Activated CD8-positive, alpha-beta memory T cell treated with anti-CD3 and anti-CD28 coated beads for 1 hour (primary cell): ENCODE measurements at places on chromosomes 2 and 18.

GRCh38 chr2:37576831-37577230 lies 94.6 kb downstream of the CDC42EP3 start:
- no peak for DNase-seq

DNA sequence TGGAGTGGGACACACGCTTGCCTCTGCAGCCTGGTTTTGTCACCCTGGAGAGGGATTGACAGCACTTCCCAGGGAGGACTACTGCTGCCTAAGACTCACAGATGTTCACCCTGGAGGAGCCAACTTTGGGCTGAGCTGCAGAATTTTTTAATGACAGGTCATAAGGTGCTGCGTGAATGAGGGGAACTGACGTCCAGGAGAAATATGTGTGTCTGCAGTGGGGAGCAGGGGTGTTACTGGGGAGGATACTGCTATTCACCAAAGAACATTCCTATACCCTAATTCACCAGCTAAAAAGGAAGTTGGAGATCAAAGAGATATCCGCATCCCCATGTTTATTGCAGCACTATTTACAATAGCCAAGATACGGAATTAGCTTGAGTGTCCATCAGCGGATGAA lies 144.4 kb downstream of the MGAT5 start:
- no peak for DNase-seq

DNA sequence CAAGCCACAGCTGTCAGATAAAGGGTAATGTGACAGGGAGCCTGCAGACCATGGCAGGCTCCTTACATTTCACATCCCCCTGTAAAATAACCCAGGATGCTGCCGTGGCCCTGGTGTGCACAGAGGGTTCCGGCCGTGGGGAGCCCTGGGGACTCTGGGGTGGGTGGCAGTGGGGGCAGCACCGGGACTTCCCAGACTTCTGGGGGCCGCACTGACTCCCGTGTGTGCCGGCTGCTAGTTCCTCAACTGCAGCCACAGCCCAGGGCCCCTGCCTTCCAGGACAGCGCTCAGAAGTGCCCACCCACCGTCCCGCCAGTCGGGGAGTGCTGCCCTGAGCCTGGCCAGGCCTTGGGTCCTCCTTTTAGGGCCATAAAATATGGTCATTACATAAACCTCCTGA lies 56.5 kb downstream of the CIB4 start:
- no peak for DNase-seq

GRCh38 chr2:86790676-86791572 lies at the start of gene CD8A:
CD8A (minus strand) TSS chr2:86790913; CDS start chr2:86790825, 88 bp downstream.
- DNase-seq: no peak

DNA sequence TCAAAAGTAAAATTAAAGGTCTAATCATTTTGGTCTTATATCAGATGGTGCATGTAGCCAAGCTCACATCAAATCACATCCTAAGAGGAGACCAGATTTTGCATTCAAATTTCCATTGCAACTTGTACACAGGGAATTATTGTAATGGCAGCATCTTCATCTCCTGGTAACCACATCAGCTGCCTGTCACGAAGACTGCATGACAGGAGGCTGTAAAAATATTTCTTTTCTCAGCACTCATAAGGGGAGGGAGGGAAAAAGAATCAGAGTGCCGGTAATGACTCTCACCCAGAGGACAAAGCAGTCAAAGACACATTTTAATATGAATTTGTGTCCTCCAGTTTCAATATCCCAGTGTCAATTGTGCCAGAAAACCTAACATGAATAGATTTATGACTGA lies 216.7 kb downstream of the TMEM163 start:
- no peak for DNase-seq

- DNase-seq: no peak
Observed at GRCh38 chr2:136058262-136058661, 59.7 kb downstream of the CXCR4 start.

DNA sequence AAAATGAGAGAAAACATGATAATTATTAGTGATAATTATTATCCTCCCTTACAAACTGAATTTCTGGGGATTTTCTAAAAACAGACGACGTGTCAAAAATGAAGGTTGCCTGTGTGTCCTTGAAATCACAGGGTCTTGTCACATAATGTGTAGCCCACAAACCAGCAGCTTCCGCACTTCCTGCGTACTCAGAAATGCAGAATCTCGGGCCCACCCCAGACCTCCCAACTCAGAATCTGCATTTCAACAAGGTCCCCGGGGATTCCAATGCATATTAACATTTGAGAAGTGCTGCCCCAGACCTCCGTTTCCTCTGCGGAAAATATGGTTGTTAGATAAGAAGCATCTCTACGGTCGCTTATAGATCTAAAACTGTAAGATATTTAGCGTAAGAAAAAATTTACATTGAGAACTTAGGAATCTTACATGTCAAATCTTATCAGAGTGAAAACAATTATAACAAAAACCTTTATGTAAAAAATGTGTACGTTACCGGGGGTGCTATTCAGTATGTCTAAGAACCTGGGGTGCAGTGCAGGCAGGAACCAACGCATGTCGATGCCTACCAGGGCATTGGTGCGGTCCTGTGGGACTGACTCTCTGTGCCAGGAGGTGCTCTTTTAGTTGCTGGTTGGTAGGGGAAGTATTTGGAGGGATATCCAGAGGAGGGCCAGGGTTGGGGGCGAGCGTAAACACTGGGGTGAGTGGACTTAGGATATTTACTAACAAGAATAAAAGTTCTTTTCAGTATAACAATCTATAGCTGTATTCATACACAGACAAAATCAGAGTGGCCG lies 15.2 kb downstream of the CDKL4 start:
- no peak for DNase-seq

DNA sequence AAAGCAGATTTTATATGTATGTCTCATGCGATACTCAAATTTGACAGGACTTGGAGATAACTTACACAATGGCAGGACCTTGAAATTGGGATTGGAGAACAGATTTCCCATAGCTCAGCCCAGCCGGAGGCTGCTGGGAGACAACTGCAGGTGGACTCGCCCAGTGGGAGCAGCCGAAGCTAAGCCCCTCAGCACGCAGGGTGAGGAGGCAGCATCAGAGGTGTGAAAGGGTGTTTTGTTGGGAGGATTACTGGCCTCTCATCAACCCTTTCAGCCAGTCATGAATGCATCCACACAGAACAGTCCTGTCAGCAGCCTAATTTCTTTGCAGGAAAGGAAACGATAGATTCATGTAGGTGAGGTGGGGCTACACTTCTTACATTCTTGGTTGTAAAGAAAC lies 110.4 kb upstream of the DYNAP start:
- no peak for DNase-seq

- DNase-seq: no peak
Observed at GRCh38 chr2:207936380-207936779, 88.9 kb downstream of the PLEKHM3 start.

GRCh38 chr2:23600346-23600745 lies 215.4 kb downstream of the KLHL29 start:
- DNase-seq: no peak

DNA sequence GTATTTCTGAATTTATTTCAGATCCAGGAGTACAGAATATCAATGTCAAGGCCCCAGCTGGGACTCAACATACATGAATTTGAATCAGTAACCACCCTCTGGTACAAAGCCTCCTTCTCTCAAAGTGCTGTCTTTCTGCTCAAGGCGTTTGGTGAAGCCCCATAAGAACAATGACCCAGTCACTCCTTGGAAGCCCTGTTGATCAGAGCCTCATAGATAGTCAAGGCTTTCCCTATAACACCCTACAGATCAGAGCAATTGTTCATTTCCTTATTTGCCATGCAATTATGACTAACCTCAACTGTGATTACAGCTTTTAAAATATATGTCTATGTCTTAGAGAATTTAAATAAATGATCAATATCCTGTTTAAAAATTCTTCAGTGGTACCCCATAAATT lies 159.1 kb upstream of the CREB1 start:
- DNase-seq: no peak

GRCh38 chr18:51668101-51668500 lies 470.6 kb upstream of the MEX3C start:
- no peak for DNase-seq

DNA sequence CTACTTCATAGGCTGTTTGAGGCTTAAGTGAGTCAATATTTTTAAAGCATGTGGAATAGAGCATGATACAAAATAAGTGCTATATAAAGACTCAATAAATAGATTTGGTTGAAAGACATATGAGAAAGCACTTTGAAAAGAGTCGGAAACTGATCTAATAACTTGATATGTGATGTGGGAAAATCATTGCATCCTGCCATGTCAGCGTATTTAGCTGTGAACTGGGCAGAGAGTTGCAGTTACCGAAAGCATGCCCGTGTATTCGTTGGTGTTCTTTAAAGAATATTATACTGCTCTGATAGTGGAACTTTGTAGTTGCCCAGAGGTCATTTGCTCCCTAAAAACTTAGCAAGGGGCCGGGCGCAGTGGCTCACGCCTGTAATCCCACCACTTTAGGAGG lies 37.8 kb upstream of the ZNF516 start:
- DNase-seq: no peak

DNA sequence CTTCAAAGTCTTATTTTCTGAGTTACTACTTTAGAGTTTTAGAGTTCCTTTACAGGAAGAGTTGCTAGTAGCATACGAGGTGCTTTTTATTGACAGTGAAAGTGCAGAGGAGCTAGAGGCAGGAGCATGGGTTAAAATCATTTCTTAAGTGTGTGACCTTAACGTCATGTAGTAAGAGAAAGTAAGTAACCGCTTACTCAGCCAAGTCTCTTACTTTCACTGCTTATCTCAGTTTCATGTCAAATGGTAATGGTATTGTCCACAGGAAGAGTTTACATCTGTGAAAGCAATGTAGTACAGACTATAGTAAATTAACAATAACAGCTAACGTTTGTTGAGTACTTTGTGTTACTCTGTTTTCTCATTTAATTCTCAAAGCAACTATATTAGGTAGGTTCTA lies 12.6 kb downstream of the NDUFAF7 start:
- no peak for DNase-seq

- no peak for DNase-seq
Observed at GRCh38 chr2:217361483-217361880, 501.6 kb upstream of the TNP1 start.

GRCh38 chr2:85151026-85151425 lies 17.8 kb downstream of the TCF7L1 start:
- no peak for DNase-seq

GRCh38 chr2:240454106-240454901 lies 18.8 kb downstream of the GPC1 start:
- DNase-seq: no peak

DNA sequence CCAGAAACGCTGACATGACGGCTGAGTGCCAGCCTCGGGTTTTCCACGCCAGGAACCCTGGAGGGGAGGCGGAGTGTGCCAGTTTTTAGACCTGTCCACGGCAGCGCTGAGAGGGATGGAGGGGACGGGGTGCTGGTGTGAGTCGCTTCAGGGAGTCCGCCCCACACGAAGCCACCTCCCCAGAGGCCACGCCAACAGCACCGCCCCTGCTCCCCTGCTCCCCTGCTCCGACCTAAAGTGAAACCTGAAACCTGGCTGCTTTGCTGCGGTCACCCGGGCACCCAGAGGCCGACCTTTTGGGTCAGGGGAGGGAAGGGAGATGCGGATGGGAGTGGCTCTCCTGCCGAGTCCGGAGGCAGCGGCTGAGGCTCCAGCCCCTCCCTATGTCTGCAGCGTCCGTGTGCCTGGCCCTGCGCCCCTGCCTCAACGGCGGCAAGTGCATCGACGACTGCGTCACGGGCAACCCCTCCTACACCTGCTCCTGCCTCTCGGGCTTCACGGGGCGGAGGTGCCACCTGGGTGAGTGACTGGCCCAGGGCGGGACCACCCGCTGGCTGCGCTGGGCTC lies 38.1 kb downstream of the SNED1 start:
- DNase-seq: peak; percentile 66

DNA sequence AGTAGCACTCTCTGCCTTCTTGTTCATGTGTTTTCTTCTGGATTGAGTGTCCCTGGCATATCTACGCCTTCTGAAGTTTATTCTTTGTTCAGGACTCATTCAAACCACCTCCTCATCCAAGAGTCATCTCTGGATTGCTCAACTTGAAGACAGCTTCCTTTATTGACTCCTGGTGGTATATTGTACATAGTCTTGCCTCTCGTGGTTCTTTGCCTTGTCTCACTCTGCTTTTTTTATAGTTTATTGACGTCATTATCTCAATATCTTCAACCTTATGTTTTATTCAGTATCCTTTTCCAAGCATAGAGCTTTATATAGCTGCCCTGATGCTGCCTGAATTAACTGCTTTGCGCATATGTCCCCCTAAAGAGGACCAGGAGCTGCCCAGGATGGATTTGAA lies 161.7 kb downstream of the INSIG2 start:
- no peak for DNase-seq

DNA sequence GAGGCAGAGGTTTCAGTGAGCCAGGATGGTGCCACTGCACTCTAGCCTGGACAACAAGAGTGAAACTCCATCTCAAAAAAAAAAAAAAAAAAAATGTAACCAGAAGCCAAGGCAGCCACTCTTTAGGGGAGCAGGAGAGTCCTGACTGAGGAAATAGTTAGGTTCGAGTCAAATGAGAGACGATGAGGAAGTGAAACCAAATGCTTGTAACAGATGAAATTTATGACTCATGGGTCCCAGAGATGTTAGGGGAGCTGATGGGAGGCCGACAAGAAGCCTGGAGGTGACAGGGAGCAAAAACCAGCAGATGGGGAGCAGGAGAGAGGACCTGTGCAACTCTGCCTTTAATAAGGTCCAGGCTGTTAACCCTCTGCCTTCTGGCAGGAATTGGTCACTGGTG lies 756.1 kb upstream of the DDX18 start:
- no peak for DNase-seq

DNA sequence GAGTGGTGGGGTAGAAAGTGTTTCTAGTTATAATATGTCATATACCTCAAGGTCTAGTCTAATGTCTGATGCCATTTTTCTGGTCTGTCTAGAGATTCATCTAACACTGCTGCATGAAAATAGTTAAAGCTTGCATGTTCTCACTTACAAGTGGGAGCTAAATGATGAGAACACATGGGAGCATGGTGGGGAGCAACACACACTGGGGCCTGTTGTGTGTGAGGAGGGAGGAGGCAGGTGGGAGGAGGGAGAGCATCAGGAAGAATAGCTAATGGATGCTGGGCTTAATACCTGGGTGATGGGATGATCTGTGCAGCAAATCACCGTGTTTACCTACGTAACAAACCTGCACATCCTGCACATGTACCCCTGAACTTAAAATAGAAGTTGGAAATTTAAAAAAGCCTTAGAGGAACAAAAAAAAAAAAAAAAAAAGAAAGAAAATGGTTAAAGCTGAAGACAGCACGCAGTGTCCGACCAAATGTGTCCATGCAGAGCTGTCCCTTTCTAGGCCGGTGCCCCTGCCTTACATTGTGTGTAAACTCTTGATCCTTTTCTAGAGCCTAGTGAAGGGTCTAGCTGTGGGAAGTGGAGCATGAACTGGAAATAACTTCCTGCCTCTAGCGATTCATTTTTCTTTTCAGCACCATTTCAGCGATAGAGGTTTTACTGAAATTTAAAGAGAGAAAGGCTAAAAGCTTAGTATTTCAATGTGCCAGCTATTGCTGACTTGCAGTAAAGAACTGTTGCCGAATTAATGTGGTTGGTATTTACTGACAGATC lies 94.0 kb downstream of the FMNL2 start:
- DNase-seq: no peak

DNA sequence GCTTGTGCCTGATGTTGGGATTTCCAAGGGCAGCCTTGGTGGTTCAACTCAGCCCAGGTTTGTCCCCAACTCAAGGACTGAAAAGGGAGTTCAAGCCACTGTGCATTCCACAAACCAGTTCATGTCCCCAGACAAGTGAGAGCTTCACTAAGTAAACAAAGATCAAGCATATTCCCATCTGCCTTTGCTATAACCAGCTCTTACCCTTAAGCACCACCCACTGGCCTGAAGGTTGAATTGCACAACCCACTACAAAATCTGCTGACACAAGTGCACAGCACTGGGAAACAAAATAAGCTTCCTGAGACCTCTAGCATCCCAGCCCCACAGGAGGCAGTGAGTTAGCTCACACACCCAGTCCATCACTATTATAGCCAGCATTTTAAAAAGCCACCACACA lies 516.7 kb downstream of the NR4A2 start:
- no peak for DNase-seq
